ENCODE measurements at places on chromosomes 4 and X. TPM values are rescaled to one million over a fixed set of nuclear protein-coding genes. Genes with fewer than 3 reads are reported as not detected.

Gene TMSB15C
- total RNA-seq, result 5.1 TPM

Gene PLS3
- total RNA-seq, result 0.65 TPM

Gene DCLK2
- not detected for total RNA-seq

Gene TASL
- total RNA-seq, result 1.9 TPM

Gene VGLL1
- not detected for total RNA-seq

Gene CXorf49
- total RNA-seq, result not detected

Gene CXorf66
- not detected for total RNA-seq

DNA sequence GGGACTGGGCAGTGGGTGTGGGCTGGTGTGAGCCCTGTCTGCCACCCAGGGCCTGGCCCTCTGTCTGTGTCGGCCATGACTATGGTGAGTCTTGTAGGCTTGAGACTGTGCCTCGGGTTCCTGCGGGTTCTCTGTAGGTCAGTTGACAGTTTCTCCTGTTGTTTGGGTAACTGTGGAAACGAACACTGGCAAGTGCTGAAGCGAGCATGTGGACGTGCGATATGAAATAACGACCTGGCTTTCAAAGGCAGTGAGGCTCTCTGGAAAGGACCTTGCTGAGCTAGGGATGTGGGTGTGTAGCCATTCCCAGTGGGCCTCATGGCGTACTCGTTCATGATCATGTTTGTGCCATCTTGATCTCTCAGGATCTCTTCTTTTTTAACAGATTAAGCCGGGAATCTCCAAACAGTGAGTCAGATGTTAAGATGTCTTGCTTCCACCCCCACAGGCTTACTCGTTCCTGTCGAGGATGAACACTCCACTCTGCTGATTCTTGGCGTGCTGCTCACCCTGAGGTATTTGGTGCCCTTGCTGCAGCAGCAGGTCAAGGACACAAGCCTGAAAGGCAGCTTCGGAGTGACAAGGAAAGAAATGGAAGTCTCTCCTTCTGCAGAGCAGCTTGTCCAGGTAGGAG lies 41.3 kb downstream of the HTT start:
- ATAC-seq, result no peak

DNA sequence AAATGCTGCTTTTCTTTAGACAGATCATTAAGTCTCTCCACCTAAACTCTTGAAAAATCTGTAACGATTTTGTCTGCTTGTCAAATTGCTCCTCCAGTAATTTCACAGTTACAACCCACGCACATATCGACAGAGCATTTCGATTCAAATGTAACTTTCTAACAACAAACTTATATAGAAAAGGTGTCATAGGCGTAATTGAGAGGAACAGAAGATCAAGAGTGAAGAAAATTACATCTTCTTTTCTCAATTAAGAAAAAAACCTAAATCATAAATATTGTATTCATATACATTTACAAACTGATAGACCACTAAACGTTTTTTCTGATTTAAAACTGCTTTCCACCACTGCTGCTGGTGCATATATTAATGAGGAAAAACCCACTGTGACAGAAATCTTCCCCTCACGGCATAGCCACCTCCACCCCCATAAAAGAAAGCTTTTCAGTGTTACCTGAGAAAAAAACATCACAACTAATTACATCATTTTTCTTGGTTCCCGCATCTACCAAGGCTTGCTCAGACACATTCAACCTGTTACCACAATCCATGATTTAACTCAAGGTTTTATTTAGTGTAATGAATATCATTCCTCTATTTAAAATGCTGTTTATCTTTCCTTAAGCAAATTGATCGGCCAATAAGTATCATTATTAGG lies 1.9 kb downstream of the GPM6A start:
- no peak for ATAC-seq

DNA sequence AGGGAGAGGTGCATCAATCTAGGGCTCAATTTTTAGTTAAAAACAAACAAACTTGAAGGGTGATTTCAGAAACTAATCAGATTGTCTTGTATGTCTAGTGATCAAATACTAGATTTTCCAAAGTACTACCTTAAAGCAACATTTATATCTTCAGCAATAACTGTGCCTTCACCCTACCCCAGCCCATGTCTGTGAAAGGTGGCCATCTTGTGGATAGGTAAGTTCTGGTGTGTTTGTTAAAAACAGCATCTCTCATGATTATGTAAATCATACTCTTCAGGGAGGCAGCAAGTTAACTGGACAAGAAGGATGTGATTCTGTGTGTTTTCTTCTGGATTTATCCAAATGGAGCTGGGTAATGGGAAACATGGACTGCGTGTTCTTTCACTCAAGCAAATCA lies 81.4 kb upstream of the ACSL1 start:
- no peak for ATAC-seq

DNA sequence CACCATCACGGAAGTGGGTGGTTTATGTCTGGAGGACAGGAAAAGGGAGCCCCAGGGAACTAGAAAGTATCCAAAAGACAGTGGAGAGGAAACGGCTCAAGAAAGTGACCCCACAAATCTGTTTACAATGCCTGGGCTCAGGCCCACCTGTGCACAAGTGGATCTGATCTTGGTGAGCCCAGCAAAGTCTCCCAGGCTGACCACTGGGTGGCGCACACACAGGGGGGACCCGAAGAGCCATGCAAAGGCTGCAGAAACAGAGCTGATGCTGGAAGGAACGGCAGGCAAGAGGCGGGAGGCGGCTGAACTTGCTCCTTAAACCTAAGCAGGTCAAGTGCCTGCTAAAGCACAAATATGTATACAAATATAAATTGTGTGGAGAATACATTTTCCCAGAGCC lies 9.6 kb downstream of the HAUS7 start:
- peak; percentile 37 for ATAC-seq

DNA sequence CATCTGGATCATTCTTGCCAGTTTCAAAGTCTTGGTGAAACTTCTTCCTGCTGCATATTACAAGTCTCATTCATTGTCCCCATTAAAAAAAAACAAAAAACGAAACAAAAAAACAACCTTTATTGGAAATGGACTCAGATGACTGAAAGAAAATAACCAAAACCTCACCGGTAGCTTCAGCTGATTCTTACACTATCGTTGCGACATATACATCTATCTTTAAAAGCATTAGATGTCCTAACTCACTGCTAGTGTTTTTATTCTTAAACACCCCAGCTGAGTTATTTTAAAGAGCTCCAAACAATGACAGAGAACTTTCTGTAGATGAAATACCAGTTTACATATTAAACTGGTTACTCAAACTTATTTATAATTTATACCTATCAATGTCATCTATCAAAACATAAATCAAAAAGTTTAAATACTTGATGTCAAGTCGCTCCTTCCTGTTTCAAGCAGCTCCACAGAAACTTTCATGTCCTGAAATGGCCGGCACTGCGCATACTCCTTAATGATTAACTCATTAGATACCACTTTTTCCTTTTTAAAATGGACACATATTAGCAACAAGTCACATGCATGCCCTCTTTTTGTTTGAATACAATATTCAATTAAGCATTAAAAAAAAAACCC lies 87.2 kb downstream of the HPRT1 start:
- ATAC-seq, result no peak

DNA sequence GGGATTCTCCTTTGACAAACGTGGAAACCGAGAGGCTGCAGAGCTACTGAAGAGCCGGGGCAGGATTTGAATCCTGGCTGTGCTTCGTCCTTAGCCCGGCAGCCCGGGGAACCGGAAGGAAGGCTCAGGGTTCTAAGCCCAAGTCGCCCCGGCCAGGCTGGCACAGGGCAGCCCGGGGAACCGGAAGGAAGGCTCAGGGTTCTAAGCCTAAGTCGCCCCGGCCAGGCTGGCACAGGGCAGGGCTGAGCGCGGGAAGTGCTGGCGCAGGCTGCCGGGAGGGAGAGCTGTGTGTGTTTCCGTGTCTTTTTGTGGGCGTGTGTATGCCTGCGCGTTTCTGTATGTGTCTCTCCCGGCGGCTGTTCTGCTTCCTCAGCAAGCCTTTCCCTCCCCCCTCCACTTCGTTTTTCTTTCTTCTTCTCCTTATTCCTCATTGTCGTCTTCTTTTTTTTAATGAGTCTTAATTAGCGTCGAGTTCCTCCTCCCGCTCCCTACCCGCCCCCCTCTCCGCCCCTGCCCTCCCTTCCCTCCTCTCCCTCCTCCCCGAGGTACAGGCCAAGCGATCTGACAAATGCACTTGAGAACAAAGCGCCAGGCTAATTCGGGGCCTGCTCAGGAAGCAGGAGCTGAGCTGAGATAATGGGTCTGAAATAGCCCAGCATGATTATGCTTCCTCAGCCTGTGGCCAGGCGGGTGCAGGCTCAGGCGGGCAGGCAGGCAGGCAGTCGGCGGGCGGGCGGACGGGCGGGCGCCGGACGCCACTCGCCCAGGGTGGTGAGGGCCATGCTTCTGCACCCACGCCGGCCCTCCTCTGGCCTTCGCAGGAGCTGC lies 65.9 kb downstream of the EFNB1 start:
- peak; percentile 65 for ATAC-seq

All from activated T-helper 17 cell treated with anti-CD3 and anti-CD28 coated beads, Interleukin-2, amount 50 U/mL, for 72 hours (primary cell).